ENCODE measurements at places on chromosomes 5 and 9.

GRCh38 chr5:26833596-26833995, 204.8 kb downstream of the CDH9 start:
- DNase-seq, result no peak

GRCh38 chr9:88680505-88681160, 145.7 kb downstream of the NXNL2 start:
- no peak for DNase-seq

GRCh38 chr9:6551136-6551535, 94.4 kb downstream of the GLDC start:
- no peak for DNase-seq

DNA sequence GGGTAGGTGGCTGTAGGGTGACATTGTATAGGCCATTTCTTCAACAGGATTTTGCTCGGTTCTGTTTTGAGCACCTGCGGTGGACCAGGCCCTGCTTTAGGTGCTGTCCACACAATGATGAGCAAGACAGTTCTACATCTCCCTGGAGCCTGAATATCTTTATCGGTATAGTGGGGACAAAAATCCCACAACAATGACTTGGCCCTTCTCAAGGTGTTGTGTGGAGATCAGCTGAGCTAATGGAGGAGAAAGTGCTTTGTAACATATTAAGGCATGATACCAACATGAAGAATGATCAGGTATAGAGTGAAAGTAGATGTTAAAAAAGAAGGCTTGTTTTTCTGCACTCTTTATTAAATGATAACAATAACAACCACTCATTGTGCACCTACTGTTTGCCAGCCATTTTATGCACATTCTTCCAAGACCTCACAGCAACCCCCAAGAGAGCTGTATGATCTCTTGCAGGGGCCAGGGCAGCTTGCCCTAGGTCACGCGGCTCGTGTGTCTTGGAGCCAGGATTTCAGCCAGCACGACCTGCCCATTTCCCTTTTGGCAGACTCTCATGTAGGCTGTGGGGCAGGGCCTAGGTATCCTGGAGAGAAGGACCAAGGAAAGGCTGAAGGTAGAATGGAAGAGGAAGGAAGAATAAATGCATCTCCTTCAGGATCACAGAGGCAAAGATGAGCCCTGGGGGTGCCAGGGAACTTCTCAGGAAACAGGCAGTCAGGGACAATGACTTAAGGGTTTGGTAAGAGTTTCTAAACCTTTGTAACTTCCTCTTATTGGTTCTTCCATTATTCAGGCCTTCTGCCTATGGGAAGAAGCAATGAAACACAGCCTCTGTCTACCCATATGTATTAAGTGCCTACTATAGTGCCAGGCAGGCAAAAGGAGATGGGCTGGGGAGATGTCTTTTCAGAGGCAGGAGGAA, 50.0 kb upstream of the PPARGC1B start:
- DNase-seq, result no peak

DNA sequence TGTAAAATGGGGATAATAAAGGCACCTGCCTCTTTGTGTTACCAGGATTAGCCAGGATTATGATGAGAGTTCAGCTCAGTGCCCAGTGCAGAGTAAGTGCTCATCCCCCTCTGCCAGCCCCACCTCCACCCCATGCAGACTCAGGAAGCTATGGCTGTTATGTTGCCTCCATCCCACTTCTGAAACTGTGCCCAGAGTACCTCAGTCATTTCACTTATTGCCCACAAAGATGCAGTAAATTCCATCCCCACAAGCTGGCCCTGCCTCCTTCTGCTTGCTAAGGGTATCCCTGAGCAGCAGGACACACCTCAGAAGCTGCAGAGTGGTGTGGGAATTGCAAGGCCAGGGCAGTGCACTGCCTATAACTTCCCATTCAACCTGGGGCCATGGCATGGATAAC, 415.1 kb downstream of the SPOCK1 start:
- DNase-seq, result no peak

Measured in activated effector memory CD4-positive, alpha-beta T cell treated with Interleukin-2 at 50 U/mL for 16 hours (primary cell).